ENCODE measurements at places on chromosomes 12 and 14. TPM values are rescaled to one million over a fixed set of nuclear protein-coding genes. Genes with fewer than 3 reads are reported as not detected.

DNA sequence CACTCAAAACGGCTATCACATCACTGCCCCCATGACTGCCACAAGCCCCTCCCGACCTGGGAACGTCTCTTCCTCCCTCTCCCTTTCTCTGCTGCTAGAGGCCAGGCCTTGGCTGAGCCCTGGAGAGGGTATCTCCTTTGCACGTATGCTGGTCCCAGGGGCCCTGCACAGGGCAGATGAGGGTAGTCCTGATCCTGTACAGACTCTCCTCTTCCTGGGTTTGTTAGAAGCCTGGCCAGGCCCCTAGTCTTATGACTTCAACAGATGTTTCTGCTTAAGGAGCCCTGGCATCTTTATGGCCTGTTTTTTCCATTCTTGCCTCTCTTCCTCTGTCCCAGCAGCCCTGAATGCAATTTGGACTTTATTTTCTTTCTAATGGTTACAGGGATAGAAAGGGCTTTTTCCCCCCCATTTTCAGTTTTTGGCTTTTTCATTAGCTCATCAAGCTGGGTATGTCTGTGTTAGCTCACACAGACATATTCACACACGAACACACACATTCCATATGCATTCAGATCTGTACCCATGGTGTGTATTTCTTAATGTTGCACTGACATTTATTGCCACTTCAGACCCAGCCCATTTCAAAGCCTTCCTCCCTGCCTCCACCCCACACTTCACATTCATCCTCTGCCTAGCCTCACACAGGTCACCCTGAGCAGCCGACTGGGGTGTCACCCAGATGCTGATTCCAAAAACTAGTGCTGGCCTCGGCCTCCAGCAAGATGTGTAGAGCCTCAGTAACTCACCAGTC, 203.2 kb downstream of the ZFP36L1 start:
- DNase-seq, result peak; percentile 87

DNA sequence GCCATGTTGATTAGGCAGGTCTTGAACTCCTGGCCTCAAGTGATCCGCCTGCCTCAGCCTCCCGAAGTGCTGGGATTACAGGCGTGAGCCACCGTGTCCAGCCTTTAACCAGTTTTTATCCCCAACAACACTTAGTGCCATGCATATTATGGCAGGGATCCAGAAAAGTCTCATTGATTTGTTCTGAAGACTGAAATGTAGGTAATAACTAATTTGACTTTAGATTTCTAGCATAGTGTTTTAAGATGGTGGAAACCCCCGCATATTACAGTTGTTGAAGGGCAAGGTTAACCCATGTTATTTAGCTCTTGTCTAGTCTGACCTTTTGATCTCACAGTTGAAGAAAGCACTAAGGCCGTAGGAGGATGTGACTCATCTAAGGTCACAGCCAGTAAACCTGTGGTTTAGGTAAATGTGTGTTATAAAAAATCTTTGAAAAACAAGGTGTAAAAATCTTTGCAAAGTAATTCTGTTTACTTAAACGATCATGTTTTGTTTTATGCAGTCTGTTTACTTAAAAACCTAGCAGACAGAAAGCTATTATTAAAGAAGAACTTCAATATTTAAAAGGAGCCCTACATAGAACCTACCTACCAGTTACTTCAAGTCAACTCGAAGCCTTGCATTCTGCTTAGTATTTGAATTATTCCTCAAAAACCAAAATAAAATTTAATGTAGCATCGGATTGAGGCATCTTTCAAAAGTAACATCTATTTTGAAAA, 24.8 kb downstream of the BICDL1 start:
- DNase-seq, result no peak

DNA sequence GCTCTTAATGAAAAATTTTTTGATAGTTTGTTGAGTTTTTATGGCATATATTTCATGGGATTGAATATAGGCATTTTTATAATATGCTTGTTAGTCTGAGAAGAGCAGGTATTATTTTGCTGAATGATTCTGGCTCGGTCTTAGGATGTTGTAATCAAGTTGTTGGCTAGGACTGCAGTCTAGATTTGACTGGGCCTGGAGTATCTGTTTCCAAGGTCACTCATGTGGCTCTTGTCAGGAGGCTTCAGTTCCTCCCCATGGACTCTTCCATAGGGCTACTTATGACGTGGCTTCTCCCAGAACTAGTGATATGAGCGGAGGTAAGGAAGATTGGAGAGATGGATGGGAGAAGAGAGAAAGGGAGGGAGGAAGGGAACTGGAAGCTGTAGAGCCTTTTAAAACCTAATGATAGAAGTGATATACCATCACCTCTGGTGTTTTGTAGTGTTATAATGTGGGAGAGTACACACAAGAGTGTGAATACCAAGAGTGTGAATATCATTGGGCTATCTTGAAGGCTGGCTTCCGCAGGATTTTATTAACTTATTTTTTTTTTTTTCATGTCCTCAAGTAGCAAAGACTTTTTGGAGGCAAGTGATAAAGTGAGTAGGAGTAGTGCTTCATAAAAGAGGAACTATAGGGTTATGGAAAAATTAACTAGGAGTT, 4.4 kb downstream of the MNAT1 start:
- DNase-seq, result no peak

GRCh38 chr12:92063641-92064040, 82.0 kb downstream of the BTG1 start:
- no peak for DNase-seq

- no peak for DNase-seq
These were observed 5.6 kb downstream of the IPO4 start for GRCh38 chr14:24183014-24183481.

DNA sequence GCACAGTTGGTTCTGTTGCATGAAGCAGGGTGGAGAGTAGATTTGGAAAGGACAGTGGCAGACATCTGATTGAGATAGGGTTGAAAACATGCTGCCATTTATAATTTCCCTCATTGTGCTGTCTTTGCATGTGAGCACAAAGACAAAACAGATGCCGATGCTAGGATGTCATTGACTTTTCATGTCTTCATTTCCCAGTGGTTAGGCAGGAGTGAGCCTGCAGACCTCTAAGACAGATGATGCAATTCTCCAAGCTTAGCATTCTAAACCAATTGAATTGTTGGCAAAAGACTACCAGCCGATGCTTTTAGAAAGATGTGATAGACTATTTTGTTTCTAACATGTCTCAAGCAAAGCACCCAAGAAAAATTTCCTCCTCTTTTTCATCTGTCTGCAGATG, 37.1 kb upstream of the PELI2 start:
- DNase-seq, result no peak

- no peak for DNase-seq
These were observed 741.6 kb downstream of the FSCB start for GRCh38 chr14:43765474-43765873.

- no peak for DNase-seq
These were observed 44.0 kb downstream of the TTLL5 start for GRCh38 chr14:75705014-75705413.

- no peak for DNase-seq
These were observed 3.0 kb upstream of the FNTB start for GRCh38 chr14:64983439-64984310.

DNA sequence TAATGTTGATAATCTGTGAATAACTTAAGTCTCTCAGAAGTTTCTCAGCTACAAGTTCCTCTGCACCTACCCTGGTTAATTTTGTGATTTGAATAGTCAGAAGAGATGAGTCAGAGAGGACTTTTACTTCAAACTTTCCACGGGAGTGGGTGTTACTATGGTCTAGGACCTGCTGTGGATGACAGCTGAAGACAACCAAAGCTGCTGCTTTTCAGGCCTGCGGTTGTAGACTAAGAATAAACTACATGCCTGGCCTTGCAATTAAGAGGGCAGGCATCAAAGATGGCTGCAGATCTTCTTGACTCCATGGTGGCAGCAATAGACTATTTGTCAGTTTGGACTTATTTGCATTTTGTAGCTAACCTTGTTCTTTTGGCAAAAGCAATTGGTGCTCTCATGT, 227.1 kb upstream of the KRR1 start:
- DNase-seq, result no peak

SUOX gene
- polyA plus RNA-seq, result 40.9 TPM

ASCL4 gene
- polyA plus RNA-seq, result not detected

- DNase-seq, result no peak
These were observed 499 bp downstream of the DGLUCY start for GRCh38 chr14:91114079-91115065.

GRCh38 chr12:56631790-56632700, 1.9 kb upstream of the BAZ2A start:
- no peak for DNase-seq

Measured in left renal cortex interstitium (tissue), 4 donors.